Gastrocnemius medialis (tissue), 4 donors: ENCODE measurements at places on chromosomes 12 and 14. TPM values are rescaled to one million over a fixed set of nuclear protein-coding genes. Genes with fewer than 3 reads are reported as not detected.
A peak's percentile ranks its signal among the peaks of the same experiment; 100 is the strongest.

Gene PLD4
- total RNA-seq: not detected

Gene TROAP
- total RNA-seq: not detected

Gene KRT85
- not detected for total RNA-seq

GRCh38 chr12:54034785-54035310, 2.0 kb downstream of the HOXC5 start:
- peaks cover 22% of the 10 kb centered on the region for H3K4me1 ChIP-seq
- H3K36me3 ChIP-seq: no peaks in the 10 kb centered on the region
- H3K4me3 ChIP-seq: no peak overlapping the region
- no peak for DNase-seq
- no peak overlapping the region for H3K27ac ChIP-seq

GRCh38 chr12:89525305-89525823, 483 bp downstream of the POC1B start:
- peaks cover 40% of the 10 kb centered on the region for H3K4me1 ChIP-seq
- peak overlapping the region; percentile 93 for H3K27ac ChIP-seq
- no peaks in the 10 kb centered on the region for H3K36me3 ChIP-seq
- H3K27me3 ChIP-seq: no peaks in the 10 kb centered on the region
- peak overlapping the region; percentile 99 for H3K4me3 ChIP-seq
- no peak for DNase-seq
